ENCODE measurements at places on chromosomes 7 and 10.

GRCh38 chr10:24416248-24416647 lies 207.3 kb downstream of the KIAA1217 start:
- DNase-seq = no peak

- no peak for DNase-seq
Observed at GRCh38 chr7:31310321-31310935, 30.1 kb downstream of the NEUROD6 start.

DNA sequence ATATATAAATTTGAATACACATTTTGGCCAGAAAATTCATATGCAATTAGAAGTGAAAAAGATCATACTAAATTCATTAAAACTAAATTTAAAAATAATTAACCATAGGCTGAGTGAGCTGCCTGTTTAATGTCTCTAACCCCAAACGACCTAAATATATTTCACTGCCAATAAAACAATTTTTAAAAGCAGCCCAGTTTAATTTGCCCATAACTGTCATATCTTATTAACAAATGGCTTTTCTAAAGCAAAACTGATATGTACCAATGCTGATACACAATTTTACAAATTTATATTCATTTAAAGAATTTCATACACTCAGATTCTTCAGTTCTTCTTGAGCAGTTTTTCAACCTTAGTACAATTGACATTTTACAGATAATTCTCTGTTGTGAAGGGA lies 99.9 kb downstream of the CACNA2D1 start:
- DNase-seq = no peak

DNA sequence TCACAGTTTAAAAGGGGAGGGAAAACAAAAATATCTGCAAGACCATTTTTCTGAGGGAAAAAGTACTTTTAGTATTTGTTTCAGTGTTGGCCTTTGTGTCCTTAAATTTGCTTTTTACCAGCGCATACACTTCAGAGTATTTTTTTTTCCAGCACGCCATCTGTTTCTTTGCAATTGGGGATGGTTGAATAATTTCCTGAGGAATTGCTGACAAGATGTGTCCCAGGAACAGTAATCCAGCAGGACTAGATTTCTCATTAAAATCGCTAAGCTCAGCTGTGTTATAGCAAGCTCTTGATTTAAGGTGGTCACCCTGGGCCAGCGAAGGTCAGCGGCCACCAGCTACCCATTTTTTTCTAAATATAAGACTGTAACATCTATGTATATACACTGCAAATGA lies 156.9 kb upstream of the RHOBTB1 start:
- no peak for DNase-seq

- no peak for DNase-seq
Observed at GRCh38 chr10:53899463-53900160, 901.4 kb downstream of the PCDH15 start.

DNA sequence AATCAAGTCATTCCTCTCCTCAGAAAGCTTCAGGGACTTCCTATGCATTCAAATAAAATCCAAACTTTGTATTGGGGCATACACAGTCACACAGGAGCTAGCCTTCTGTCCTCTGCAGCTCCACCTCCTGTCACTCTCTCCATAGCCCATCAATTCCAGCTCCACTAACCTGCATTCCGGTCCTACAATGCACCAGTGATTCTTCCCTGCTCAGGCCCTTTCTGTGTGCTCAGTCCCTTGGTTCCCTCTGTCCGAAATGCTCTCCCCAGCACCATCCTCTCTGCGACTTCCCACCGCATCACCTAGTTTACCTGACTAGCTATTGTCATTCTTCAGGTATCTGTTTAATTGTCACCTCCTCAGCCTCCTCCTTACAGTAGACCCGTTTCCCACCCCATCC lies 26.4 kb upstream of the YAE1 start:
- no peak for DNase-seq

DNA sequence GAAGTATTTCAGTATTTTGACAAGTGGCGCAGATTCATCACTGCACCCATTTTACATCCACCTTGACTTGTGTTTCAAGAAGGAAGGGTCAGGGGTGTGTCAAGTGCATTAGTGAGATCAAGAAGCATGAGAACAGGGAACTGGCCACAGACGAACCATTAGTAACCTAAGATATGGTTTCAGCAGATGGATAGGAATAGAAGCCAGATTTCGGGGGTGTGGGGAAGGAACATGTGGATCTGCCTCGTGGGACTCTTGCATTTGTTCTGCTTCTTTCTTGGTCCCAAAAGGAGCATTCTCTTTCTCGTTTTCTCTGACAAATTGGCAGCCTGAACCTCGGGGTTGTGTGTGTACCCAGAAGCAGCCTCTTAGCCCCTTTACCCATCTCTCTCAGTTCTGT lies 9.6 kb downstream of the DENND2A start:
- no peak for DNase-seq

DNA sequence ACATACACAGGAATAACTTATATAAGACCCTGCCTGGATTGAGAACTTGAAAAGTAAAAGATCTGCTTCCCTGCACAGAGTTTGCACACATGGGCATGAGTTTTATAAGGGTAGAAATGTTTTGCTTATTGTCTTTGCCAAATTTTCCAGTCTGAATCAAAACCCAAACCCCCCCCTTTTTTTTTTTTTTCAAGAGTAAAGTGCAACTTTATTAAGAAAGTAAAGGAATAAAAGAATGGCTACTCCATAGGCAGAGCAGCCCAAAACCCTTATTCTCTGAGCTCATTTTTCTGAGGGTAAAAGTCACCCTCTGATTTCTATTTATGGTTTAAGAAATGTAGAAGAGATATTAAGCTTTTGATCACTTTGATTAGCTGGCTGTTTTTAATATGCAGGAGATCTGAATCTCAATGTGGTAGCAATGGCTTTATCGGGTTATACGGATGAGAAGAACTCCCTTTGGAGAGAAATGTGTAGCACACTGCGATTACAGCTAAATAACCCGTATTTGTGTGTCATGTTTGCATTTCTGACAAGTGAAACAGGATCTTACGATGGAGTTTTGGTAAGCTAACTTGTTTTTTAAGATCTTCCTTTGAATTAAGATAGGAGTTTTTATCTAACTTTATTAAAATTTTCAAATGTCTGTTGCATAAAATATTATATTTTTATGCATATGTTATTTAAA lies 18.7 kb downstream of the MIOS start:
- DNase-seq = no peak

GRCh38 chr7:72152161-72153131 lies 259.7 kb downstream of the CALN1 start:
- DNase-seq = no peak

DNA sequence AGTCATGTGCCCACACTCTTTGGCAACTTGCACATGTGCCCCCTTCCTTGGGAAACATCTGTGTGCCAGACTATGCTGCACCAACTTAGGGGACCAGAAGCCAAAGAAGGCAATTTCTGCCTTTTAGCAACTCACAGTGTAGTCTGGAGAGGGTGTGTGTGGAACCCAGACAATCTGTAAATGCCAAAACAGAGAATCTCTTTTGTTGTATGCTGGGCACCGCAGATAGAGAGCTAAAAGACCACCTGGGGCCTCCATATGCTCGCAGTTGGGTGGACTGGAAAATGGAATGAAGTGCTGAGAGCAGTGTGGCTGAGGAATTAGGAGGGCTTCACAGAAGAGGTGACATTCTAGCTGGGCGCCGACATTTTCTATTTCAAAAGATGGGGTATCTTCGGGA lies 26.4 kb downstream of the UBTD1 start:
- DNase-seq = no peak

- no peak for DNase-seq
Observed at GRCh38 chr7:149884016-149884415, 10.2 kb downstream of the ATP6V0E2 start.

GRCh38 chr10:84261236-84261915 lies 16.5 kb downstream of the RGR start:
- DNase-seq = no peak

DNA sequence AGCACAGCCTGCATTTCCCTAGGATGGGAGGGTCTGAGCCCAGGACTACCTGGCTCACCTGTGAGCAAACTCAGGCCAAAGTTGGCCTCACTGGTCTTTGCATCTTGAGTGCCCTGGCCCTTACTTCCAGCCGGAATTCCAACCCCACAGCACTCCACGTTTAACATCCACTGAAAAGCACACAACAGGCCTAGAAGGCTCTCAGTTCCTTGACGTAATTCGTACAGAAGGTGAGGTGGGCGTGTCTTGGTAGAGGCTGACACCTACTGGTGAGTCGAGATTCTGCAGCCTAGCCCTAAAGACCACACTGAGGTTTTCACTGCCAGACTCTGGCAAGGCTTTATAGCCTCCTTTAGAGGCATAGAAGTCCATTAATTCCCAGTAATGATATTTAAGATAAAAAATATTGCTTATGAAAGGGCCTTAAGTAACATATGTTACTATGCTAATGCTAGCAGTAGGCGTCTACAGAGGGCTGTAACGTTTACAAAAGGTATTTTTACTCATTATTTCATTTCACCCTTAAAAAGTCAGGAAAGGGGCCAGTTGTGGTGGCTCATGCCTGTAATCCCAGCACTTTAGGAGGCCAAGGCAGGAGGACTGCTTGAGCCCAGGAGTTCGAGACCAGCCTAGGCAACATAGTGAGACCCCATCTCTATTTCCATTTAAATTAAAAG lies 95.8 kb downstream of the HIP1 start:
- DNase-seq = peak; percentile 79

DNA sequence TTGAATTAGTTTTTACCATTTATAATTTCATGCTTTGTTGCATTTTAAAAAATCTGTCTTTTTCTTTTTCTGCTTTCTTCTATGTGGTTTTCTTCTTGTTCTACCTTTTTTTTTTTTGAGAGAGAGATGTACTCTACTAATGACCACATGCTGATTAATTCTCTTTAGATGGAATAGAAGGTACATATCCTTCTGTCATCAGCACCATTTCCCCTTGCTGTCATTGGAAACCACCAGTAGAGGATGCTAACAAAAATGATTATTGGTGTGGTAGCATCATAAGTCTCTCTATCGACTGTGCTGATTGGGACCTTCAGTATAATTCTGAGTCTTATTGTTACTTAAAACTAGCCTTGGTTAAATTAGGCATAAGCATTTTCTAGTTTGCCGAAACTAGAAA lies 3.6 kb downstream of the ZEB1 start:
- no peak for DNase-seq

- DNase-seq = peak; percentile 74
Observed at GRCh38 chr7:16189026-16189715, 232.2 kb downstream of the CRPPA start.

DNA sequence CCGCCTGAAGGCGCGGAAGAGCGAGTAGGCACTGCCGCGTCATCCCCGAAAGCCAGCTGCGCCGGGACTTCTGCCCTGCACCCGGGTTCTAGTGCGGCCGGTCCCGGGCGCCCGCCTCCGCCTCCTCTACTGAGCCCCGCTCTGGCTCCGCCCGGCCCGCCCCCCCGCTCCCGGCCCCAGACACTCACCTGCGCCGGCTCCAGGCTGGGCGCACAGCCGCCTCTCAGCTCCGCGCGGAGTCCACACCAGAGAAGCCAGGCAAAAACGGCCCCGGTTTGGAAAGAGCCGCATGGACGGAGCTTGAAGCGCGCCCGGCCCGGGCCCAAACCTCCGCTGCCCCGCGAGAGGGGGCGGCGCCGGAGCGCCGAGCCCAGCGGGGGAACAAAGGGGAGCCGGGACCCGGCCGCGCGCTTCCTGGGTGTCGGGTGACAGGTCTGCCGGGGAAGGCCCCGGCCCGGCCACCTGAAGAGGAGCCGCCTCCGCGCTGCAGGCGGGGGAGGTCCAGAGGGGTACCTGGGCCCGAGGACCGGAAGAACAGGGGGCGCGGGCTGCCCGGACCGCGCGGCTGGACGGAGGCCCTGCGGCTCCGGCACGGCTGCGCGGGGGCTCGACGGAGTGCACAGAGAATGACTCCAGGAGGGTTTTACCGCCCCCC lies 168.2 kb downstream of the NRF1 start:
- no peak for DNase-seq

- DNase-seq = no peak
Observed at GRCh38 chr10:42952349-42952748, 124.5 kb upstream of the RET start.

DNA sequence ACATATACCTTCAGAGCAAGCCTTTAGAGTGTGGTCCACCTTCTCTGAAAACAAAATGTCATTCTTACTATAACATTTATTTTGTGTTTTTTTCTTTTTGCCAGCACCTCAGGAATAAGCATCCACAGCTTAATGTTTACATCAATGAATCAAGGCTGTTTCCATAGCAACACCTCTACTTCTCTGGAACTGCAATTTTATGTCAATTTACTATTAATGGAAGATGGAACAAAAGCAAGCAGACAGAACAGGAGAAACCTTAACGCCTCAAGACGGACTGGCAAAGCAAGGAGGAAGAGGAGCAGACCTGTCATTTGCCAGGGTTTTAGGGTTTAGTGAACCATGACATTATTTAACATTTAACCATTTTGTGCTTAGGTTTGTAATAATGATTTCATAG lies 63.1 kb downstream of the PRR15 start:
- DNase-seq = no peak

- no peak for DNase-seq
Observed at GRCh38 chr10:129608653-129609052, 141.6 kb downstream of the MGMT start.

DNA sequence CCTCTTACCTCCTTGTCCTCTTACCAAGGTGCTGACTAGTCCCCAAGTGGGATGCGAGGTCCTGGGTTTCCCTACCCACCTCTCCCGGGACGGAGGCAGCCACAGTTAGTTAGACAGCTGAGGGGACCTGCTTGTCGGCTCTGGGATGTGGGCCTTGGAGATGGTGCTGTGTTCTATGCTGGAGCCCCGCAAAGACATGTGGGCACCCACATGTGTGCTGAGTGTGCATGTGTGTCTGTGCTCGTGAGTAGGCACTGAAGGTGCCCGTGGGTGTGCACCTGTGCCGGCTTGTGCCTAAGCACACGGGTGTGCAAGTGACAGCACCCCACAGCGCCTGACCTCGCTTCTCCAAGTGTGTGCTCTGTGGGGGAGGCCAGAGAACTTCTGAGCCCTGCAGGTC lies 62.2 kb downstream of the NEURL1 start:
- DNase-seq = no peak

DNA sequence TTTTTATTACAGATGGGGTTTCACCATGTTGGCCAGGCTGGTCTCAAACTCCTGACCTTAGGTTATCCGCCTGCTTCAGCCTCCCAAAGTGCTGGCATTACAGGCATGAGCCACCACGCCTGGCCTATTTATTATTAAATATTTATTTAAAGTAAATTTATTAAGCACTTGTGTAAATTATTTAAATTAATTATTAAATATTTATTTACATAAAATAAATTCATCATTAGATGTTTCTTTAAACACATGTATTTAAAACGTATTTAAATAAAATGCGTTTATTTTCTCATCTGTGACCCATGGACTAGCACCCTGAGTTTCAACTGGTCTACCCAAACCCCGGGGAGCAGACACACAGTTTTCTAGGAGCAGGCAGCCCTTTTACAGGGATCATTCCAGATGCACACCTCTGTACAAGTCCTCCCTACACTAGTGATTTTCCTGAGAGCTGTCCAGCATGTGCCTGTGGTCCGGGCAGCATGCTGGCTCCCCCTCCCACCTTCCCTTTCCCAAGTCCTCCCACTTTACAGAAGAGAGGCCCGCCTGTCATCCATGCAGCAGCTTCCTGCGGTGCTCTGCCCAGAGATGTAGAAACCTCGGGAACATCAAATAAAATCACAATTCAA lies 89.2 kb upstream of the ATP6V0A4 start:
- DNase-seq = no peak

- no peak for DNase-seq
Observed at GRCh38 chr7:79403879-79404278, 49.6 kb downstream of the MAGI2 start.

Data from amniotic epithelial cell (primary cell).